ENCODE measurements at places on chromosomes 13 and 19.

DNA sequence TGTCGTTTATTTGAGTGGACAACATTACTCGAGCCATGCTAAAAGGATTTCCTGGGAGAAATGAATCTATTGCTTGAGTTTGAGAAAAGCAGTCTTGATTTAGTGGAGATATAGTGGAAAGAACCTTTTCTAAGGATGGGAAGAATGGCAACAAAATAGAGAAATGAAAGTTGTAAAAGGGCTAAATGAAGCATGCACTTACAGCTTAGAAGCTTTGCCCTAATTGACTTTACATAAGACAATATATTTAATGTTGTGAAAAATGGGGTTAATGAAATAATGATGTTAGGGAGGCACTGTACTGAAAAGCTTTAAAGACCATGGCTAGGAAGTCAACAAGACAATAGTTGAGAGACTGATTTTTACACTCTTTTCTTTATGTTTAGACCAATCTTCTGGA, 35.4 kb downstream of the SLC10A2 start:
- no peak for DNase-seq

GRCh38 chr13:50511877-50512341, 331.6 kb downstream of the DLEU7 start:
- DNase-seq: no peak

DNA sequence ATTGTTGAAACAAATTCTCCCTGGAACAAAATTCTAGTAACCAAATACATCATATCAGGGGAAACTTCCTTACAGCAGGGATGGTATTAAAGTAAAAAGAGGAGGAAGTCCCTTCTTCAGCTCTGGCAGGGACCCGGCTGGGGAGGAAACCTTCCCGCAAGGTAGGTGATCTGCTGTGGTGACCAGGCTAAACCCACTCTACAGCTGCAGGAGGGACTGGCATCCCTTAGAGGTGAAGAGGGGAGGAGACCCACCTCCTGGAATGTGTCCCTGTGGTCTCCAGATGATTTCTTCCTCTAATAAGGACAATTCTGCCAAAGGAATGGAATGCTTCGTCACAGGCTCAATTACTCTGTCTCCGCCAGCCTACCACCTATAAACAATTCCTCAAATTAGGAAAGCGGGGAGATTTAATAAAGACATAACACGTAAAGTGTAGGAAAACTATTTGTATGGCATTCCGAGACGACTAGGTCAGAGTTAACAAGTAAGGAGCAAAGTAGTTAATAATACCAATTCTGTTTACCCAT, 637 bp upstream of the PDS5B start:
- no peak for DNase-seq

GRCh38 chr13:111120422-111120821, 5.3 kb downstream of the ARHGEF7 start:
- DNase-seq: no peak

- DNase-seq: no peak
Measured at GRCh38 chr19:16608290-16608739, 19.7 kb downstream of the MED26 start.

- no peak for DNase-seq
Measured at GRCh38 chr13:108985166-108985565, 355.8 kb downstream of the MYO16 start.

Data from stimulated activated naive CD4-positive, alpha-beta T cell treated with Interleukin-2 at 50 U/mL for 16 hours (primary cell).